Pancreas (tissue), 10 donors: ENCODE measurements at places on chromosomes 13 and 19. TPM values are rescaled to one million over a fixed set of nuclear protein-coding genes. Genes with fewer than 3 reads are reported as not detected.

The CHERP gene
- polyA plus RNA-seq, result 23.8 TPM

The CEACAM8 gene
- polyA plus RNA-seq, result not detected

GRCh38 chr19:17951990-17952976 is 14.6 kb upstream of the KCNN1 start:
- no peaks in the 10 kb centered on the region for H3K36me3 ChIP-seq
- peaks cover 20% of the 10 kb centered on the region for H3K4me1 ChIP-seq
- H3K4me3 ChIP-seq, result peak overlapping the region; percentile 12

The LMTK3 gene
- polyA plus RNA-seq, result 4.1 TPM

GRCh38 chr19:52648336-52649016 is 10.3 kb upstream of the ZNF83 start:
- no peak overlapping the region for H3K27ac ChIP-seq
- no peak overlapping the region for H3K4me3 ChIP-seq
- peaks cover 2% of the 10 kb centered on the region for H3K36me3 ChIP-seq
- no peak for DNase-seq
- no peaks in the 10 kb centered on the region for H3K4me1 ChIP-seq
- no peaks in the 10 kb centered on the region for H3K27me3 ChIP-seq

The CEACAM21 gene
- polyA plus RNA-seq, result 1.2 TPM

GRCh38 chr13:51258612-51259548 is 36.7 kb downstream of the FAM124A start:
- no peak for DNase-seq
- no peaks in the 10 kb centered on the region for H3K4me1 ChIP-seq
- no peak overlapping the region for H3K27ac ChIP-seq
- H3K27me3 ChIP-seq, result no peaks in the 10 kb centered on the region
- H3K4me3 ChIP-seq, result no peak overlapping the region

- no peaks in the 10 kb centered on the region for H3K36me3 ChIP-seq
- H3K4me3 ChIP-seq, result no peak overlapping the region
- no peak overlapping the region for H3K27ac ChIP-seq
- no peaks in the 10 kb centered on the region for H3K27me3 ChIP-seq
These were observed 21.4 kb downstream of the ACOD1 start for GRCh38 chr13:76969488-76970365.

DNA sequence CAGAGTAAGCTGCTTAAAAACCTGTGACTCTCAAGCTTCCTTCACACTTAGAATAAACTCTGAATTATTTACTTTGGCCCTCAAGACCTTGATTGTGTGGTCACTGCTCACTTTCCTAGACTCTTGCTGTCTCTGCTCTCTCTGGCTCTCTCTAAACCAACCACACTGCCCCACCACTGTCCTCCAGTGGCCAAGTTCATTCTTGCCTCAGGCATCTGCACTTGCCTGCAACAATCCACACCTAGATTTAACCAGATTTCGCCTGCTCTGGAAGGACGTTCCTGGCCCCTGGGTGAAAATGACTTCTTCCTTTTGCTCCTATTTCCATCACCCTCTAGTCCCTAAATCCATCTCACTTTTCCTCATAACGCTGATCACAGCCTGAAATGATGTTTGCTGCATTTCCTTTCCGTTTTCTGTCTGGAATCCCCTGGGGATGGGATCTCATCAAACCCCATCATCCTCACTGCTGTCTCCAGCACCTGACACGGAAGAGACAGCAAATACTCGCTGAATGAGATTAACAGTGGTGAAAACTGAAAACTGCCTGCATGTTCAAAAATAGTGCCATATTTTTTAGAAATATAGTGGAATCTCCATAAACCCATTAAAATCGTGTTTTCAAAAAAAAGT is 232.6 kb downstream of the UQCRFS1 start:
- H3K27ac ChIP-seq, result no peak overlapping the region
- DNase-seq, result no peak
- no peaks in the 10 kb centered on the region for H3K4me1 ChIP-seq
- no peaks in the 10 kb centered on the region for H3K36me3 ChIP-seq
- no peak overlapping the region for H3K4me3 ChIP-seq
- H3K27me3 ChIP-seq, result no peaks in the 10 kb centered on the region

The ATXN8OS gene
- polyA plus RNA-seq, result not detected
